ENCODE measurements at places on chromosomes 13 and 19.

- DNase-seq = no peak
Observed at GRCh38 chr13:64480211-64480610, 2749.9 kb downstream of the PCDH9 start.

- DNase-seq = no peak
Observed at GRCh38 chr13:91078093-91078679, 269.3 kb upstream of the MIR17HG start.

DNA sequence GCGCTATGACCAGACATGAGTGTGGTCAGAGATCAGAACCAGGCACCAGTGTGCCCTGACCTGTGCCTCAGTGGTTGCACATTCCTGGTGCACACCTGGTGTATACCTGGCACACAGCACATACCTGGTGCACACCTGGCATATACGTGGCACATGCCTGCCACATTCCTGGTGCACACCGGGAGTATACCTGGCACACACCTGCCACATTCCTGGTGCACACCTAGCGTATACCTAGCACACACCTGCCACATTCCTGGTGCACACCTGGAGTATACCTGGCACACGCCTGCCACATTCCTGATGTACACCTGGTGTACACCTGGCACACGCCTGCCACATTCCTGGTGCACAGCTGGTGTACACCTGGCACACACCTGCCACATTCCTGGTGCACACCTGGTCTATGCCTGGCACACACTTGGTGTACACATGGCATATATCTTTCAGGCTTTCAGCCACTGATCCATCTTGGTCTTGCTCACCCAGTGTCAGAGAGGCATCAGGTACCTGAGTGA, 61.3 kb upstream of the ADGRL1 start:
- no peak for DNase-seq

GRCh38 chr19:28428663-28429348, 784.1 kb downstream of the UQCRFS1 start:
- no peak for DNase-seq

DNA sequence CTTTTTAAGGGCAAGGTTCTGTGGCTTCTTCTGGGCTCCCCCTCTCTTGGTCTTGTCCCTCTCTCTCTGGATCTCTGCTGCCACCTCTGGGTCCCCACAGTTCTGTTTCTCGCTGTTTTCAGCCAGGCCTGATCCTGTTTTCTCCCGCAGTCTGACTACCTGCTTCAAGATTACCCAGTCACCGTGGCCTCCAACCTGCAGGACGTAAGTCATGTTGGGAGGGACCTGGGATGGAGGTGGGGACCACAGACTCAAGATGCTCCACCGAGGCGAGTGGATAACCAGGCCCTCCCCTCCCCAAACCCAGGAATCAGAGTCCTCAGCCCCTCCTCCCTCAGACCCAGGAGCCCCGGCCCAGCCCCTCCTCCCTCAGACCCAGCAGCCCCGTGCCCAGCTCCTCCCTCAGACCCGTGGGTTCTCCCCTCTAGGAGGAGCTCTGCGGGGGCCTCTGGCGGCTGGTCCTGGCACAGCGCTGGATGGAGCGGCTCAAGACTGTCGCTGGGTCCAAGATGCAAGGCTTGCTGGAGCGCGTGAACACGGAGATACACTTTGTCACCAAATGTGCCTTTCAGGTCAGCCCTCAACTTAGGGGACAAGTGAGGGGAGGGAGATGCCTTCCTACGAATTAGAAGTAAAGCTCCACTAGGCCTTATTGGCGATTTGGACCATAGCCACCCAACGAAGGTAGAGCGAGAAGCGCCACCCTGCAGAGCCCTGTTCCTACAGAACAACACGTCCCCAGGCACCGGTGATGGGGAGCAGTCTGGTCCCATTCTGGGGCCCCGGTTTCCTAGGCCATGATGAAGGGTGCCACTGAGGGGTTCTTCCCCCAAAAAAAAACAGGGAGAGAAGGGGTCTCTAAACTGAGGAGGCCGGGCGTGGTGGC, 2.2 kb downstream of the FLT3LG start:
- no peak for DNase-seq

GRCh38 chr13:36454987-36455386, 22.7 kb downstream of the CCNA1 start:
- no peak for DNase-seq

- DNase-seq = no peak
Observed at GRCh38 chr13:43835701-43836100, 43.8 kb downstream of the CCDC122 start.

DNA sequence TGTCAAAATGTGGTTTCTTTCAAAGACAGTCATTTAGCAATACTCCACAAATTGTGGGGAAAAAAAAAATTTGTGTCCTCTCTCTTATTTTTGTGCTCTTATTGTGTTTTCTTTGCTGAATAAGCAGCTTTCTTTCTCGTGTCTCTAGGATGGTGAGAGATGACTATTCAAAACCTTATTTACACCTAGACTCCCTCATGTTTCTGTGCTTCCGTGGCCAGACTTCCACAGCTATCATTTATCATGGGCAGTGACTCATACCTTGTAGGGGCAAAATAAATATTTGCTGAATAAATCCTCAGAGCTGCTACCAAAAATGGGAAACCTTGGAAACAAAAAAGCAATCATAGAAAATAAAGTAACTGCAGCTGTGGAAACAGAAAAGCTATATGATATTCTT, 204.9 kb upstream of the MIR17HG start:
- no peak for DNase-seq

DNA sequence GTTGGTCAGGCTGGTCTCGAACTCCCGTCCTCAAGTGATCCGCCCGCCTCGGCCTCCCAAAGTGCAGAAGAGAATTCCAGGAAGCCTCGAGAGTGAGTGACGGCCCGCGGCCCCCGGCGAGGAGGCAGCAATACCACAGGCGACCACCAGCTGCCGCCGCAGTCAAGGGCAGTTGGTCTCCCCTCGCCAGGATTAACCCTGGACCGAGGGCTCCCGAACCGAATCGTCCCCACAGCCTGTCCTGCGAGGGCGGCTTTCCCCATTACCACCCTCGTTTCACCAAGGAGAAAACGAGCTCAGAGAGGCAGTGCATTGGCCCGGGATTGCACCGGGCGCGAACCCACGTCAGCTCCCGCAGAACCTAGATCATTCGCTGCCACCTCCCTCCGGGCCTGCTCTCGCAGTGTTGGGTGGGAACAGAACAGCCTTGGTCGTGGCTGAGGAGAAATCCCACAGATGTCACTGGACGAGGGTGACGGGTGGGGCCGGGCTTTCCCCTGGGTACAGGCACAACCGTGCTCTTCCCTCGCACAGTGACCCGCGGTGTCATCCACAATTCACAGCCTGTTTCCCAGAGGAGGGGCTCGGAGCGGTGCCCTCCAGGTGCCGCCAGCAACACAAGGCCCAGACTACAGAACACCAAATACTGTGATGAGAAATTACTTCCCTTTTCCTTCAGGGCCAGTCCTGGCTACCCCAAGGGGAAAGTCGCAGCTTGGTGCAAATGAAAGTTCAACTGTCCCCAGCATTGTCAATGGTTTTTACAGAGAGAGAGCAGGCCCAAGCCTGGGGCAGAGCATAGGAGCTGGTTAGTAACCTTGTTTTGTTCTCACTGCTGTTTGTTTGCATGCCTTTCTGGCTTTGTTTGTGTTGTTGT, 24.8 kb downstream of the C2CD4C start:
- no peak for DNase-seq

DNA sequence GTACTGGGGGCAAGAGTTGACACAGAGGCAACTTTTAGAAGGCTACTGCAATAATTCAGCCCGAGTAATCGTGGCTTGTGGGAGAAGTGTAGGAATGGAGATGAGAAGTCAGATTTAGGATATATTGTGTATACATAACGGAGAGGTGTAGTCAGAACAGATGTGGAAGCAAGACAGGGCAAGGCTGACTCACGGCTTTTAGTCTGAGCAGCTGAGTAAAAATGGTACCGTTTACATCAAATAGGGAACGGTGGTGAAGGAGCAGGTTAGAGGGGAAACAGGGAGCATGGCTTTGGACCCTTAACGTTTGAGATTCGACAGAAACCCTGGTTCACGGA, 796 bp upstream of the LSM14A start:
- DNase-seq = peak; percentile 27

- no peak for DNase-seq
Observed at GRCh38 chr13:87129602-87130300, 541.4 kb upstream of the SLITRK5 start.

- no peak for DNase-seq
Observed at GRCh38 chr19:3669082-3669946, 31.0 kb downstream of the PIP5K1C start.

DNA sequence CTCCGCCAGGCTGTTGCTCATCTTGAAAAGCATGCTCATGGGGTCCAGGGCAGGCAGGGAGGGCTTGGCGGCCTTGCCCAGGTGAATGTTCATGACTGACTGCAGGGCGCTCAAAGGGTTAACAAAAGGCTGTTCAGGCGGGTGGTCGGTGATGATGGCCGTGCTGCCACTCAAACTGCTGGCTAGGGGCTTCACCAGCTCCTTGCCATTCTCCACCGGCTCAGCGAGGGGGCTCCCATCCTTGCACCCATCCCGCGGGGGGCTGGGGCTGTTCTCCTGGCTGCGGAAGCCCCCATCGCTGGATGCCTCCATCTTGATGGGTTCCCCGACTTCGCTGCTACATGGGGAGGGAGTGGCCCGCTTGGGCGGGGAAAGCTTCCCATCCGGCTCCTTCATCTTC, 71.7 kb downstream of the TSHZ3 start:
- DNase-seq = no peak

GRCh38 chr13:107457686-107458085, 757.6 kb downstream of the LIG4 start:
- peak; percentile 73 for DNase-seq

- no peak for DNase-seq
Observed at GRCh38 chr13:31882794-31883193, 143.5 kb downstream of the RXFP2 start.

DNA sequence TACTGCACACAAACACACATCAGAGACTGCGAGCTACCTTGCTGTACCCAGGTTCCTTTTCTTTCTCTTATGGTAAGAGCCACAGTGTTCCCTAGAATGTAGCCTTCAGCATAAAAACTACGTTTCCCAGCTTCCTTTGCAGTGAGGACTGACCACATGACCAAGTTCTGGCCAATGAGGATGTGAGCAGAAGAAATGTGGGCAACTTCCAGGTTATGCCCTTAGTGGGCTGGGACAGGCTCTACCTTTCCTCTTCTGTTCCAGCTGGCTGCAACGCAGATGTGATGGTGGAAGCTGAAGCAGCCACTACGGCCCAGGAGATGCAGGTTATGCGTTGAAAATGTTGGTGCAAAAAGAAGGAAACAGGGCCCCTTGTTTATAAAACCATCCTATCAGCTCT, 27.5 kb downstream of the VRK3 start:
- DNase-seq = peak; percentile 14

GRCh38 chr19:28633319-28634018, 579.5 kb downstream of the UQCRFS1 start:
- DNase-seq = peak; percentile 36

- no peak for DNase-seq
Observed at GRCh38 chr19:19355606-19356139, 35.0 kb downstream of the MAU2 start.

- DNase-seq = no peak
Observed at GRCh38 chr19:55270172-55270942, 9.6 kb downstream of the HSPBP1 start.

- DNase-seq = no peak
Observed at GRCh38 chr19:48905664-48906063, 5.6 kb downstream of the NUCB1 start.

- DNase-seq = no peak
Observed at GRCh38 chr19:7545300-7545699, 9.8 kb downstream of the PNPLA6 start.

DNA sequence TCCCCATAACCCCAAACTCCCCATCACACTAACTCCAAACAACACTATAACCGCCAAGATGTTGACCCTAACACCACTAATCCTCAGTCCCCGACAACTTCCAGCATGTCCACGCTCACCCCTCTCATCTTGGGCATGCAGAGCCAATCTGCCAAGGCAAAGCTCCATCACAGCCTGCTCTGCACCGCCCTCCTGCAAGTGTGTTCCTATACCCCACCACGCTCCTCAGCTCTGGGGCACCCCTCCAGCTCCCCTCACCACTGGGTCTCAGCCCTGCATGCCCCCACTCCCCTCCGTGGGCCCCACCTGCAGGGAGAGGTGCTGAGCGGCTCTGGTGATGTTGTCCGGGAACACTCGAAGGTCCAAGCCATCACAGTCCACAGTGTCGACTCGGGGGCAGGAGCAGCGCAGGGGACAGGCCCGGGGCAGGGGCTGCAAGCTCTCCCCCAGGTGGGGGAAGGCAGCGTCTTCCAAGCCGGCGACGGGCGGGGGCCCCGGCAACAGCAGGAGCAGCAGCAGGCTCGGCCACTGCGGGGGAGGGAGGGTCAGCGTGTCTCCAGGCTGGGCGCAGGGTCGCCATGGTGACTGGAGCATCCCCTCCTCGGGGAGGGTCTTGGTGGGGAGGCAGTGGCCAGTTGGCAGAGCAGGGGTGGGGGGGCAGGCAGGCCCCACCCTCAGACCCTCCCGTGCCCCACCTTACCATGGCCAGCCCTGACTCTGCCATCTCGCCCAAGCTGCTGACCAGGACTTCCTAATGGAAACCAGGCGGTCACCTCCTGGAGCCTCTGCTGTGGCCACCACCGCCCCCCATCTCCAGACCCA, 527 bp downstream of the PODNL1 start:
- no peak for DNase-seq

- no peak for DNase-seq
Observed at GRCh38 chr13:98500963-98501421, 75.9 kb downstream of the STK24 start.

GRCh38 chr13:72555601-72556000, 171.8 kb downstream of the MZT1 start:
- no peak for DNase-seq

- DNase-seq = no peak
Observed at GRCh38 chr13:65965501-65965900, 1264.6 kb downstream of the PCDH9 start.

GRCh38 chr19:44845612-44846454, at the start of gene NECTIN2:
TSS of gene NECTIN2 (plus strand) at chr19:44846297. CDS start at chr19:44846526, 229 bp downstream.
- DNase-seq = peak; percentile 87

GRCh38 chr19:19040417-19040816, 7.0 kb downstream of the ARMC6 start:
- peak; percentile 52 for DNase-seq

- no peak for DNase-seq
Observed at GRCh38 chr13:106560821-106561220, 7.1 kb downstream of the ARGLU1 start.

DNA sequence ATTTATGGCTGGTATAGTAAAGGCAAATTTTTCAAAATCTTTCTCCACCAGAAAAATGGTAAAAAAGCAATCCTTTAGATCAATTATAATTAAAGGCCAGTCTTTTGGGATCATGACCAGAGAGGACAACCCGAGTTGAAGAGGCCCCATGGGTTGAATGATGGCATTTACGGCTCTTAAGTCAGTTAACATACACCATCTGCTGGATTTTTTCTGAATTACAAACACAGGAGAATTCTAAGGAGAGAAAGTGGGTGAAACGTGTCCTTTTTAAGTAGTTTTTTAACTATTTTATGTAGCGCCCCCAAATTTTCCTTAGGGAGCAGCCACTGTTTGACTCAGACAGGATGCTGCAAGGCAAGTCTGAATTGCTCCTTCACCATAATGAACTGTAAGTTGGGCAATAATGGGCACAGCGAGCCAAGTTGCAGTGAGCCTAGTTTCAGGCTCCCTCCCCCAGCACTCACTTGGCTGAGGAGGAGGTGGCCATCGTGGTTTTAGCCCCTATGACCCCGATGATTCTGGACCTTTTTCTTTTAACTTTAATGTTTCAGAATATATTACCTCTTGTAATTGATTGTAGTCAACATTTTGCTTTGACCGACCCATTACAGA, 13.6 kb upstream of the ZNF611 start:
- DNase-seq = no peak

- peak; percentile 59 for DNase-seq
Observed at GRCh38 chr19:45117167-45117594, 24.2 kb downstream of the PPP1R37 start.

Data from NCI-H2029 treated with DMSO at 0.1 percent for 48 hours (cell line).